Stimulated activated CD8-positive, alpha-beta memory T cell treated with anti-CD3 and anti-CD28 coated beads, Interleukin-15, amount 100 ng/mL, for 24 hours (primary cell): ENCODE measurements at places on chromosomes 16 and 17.

DNA sequence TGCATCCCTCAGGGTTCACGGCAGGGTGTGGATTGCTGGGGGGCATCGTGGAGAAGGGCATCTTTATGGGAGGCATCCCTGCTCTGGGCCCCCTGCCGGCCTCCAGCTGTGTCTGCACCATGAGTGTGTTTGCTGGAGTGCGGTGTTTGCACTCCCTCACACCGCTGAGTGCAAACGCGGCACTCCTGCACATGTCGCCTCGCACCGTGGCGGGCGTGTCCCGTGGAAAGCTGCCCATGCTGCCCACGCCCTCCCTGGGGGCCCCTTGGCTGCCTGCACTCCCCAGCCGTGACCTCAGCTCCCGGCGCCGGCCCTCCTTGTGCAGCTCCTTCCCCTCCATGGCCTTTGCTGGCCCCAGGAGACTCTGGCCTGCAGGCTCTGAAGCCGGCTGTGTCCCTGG is 74.6 kb upstream of the ZNF750 start:
- DNase-seq: no peak

GRCh38 chr17:18002171-18002570 is 29.5 kb downstream of the DRC3 start:
- DNase-seq: no peak

DNA sequence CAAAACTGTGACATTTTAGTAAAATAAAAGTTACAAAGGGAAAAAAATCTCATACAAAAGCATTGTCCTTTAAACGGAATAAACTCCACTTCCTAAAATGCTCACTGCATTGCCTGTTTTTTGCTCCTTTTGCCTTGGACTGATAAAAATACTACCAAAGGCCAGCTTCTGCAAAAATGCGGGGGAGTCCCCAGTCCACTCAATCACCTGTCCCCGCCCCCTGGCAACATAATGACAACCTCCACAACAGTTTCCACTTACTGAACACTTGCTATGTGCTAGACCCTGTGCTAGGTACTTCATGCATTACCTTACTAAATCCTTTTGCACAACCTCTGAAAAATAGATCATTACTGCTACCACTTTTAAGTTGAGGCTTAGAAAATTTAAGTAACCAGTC is 172.7 kb upstream of the CCL2 start:
- DNase-seq: no peak

GRCh38 chr17:81917565-81918332 is at the start of gene SIRT7:
Gene SIRT7 (minus strand): TSS chr17:81918176. CDS start chr17:81918131, 45 bp downstream.
- peak; percentile 63 for DNase-seq

DNA sequence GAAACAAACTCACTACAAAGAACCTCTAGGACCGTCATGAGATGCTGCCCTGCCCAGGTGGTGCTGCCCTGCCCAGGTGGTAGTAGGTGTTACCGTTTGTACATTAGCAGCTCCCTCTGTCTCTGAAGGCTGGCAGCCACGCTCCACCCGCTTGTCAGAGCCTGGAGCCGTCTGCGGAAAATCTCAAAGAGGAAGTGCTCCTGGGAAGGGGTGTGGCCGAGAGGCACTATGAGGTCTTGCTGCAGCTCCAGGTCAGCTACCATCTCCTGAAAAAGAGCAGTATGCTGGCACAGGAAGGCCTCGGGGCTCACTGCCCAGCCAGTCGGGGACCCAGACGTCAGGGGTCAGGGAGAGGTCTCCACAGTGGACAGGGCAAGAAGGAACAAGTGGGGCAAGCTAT is 28.3 kb downstream of the ZNF276 start:
- DNase-seq: no peak

GRCh38 chr17:71494062-71494855 is 626.6 kb upstream of the SOX9 start:
- no peak for DNase-seq

GRCh38 chr17:79789943-79790804 is 6.7 kb downstream of the CBX8 start:
- DNase-seq: no peak

- DNase-seq: no peak
These were observed 146.4 kb upstream of the CHMP6 start for GRCh38 chr17:80845069-80845862.

- DNase-seq: no peak
These were observed 153.3 kb downstream of the CDH11 start for GRCh38 chr16:64968539-64968938.

DNA sequence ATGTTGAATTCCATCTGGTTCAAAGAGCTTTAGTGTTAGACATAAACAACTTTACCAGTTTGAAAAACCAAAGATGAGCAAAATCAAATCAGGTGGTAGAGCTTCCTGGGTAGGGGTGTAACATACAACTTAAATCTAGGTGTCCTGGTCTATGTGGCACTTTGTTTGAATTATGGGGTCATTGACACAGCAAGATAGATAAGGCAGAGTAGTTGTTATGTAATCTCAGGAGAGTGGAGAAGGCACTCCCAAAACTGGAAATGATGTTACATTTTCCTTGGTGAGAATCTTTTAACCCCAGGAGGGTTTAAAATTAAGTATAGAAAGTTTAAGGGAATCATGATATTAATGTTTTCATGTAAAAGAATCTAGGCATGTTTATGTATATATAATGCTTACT is 31.9 kb downstream of the CCDC42 start:
- DNase-seq: no peak

GRCh38 chr16:3609895-3610697 is 1.3 kb downstream of the SLX4 start:
- DNase-seq: no peak

DNA sequence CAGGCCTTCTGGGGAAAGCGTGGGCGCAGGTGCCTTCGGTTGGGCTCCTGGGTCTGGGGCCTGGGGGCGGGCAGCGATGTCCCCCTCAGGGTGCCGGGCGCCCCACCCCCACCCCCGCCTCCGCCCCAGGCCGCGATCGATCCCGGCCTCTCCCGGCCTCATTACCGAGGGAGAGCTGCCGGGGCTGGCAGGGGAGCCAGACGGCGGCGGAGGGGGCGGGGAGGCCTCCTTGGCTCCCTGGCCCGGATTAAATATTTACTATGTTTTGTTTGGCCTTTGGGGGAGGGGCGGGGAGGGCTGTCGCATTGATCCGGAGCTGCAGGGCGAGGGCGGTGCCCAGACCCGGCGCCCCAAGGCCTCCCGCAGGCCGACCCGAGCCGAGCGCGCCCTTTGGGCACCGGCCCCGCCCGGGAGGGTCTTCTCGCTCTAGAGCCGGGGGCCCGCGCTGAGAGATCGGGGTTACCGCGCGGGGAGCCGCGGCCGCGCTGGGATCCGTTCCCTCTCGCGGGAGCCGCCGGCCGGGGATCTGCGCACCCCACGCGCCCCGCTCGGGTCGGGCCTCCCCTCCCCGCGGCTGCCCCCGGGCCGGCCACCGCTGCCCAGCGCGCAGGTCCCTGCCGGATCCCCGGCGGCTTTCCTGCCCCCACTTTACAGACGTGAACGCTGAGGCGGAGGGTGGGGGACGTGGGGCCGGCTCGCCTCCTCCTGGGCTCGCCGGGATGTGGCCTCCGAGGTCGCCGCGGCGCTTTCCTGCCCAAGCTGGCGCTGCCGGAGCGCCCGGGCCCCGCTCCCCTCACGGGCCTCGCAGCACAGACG is 27.0 kb downstream of the RTN4RL1 start:
- DNase-seq: no peak

DNA sequence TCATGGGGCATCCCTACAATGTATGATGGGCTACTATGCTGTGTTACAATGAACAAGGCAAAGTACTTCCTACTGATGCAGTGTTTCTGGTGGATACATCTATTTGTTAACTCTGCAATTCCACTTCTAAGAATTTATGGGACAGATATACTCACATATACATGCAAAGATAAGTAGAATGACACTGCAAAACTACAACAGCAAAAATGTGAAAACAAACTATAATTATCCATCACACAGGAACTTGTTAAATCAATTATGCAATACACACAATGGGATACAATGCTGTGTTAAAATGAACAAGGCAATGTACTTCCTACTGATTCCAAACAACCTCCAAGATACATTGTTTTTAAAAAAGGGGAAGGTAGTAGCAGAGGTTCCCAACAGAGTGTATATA is 3.2 kb downstream of the DDX52 start:
- DNase-seq: no peak

DNA sequence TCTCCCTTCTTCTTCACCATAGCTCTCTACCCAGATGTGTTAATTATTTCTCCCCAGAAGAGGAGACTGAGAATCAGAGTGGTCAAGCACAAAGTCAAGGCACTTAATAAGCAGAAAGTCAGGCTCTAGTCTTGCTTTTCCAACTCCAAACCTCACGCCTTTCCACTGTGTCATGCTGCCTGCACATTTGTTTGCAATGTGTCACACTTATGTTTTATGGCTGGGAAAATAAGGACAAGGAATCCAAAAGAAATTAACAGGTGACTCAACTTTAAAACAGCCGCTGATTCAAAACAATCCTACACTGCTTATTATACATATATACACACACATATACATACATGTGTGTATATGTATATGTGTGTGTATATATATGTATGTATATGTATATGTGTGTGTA is 255.7 kb upstream of the DYNLRB2 start:
- DNase-seq: no peak

DNA sequence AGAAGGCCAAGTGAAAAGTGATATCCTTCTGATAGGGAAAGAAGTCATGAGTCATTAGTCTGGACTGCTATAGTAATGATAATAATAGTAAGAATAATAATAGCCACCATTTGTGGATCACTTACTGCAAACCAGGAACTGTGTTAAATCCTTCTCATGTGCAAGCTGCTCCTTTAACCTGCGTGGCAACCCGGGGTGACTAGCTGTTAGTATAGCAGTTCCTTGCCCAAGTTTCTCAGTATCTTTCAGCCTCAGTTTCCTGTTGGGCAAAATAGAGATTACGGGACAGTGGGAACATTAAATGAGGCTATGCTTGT is 129.5 kb downstream of the CDH13 start:
- DNase-seq: no peak

DNA sequence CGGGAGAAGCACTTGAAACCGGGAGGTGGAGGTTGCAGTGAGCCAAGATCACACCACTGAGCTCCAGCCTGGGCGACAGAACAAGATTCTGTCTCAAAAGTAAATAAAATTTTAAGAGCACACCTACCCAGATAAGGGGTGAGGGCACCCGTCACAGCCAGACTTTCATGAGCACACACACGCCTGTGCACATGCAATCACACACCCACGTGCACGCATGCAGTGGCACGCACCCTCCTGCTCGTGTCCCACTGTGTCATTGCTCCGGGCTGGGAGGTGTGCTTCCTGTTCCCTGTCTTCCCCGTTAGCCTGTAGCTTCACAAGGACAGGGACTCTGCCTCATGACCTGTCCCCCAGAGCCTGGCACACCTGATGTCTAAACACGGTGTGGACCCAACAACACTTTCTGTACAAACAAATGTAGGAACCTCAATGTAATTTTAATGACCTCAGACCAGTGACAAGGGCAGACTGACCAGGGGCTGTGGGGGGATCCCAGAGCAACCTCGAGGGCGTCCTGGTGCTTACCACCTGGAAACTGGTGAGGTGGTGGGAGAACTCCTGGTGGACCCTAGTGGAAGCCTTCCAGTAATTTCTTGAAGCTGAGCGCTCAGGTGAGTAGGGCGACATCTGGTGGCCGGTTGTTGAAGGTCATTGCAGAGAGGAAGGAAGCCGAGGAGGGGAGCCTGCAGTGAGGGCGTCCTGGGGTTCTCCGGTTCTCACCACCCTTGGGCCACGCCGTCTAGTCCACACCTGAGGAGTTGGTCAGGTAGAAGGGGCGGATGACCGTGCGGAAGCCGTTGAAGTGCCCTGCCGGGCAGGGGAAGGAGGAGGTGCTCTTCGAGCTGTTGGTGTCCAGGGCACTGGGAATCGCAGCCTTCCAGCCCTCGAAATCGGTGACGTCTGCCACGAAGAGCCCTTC is 8.6 kb downstream of the LGALS3BP start:
- DNase-seq: peak; percentile 67

DNA sequence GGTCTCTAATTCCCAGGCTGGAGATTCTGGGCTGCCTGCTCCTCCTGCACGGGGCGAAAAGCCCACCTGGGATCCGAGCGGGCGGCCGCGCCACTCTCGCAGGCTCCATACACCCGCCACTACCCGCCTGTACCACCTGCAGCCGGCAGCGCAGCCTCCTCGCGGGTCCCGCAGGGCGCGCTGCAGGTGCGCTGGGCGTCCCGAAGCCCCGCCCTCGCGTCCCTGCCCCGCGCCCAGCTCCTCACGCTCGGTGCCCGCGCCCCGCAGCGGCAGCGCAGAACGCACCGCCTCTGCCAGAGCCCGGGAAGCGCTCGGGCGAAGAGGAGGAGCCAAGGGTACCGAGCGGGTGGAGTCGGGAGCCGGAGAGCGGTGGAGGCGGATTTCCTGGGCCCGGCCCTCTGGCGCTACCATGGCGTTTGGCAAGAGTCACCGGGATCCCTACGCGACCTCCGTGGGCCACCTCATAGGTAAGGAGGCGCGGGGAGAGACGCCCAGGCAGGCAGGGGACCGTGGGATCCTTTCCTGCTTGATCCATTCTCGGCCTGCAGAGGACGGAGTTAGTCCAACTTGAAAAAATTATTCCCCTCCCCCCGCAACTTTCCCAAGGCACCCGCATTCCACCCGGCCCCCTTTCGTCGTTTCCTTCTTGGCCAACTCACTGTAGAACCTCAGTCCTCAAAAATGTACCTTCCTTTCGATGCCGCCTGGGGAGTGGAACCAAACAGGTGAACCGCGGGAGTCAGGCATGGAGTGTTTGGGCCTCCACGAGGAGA is at the start of gene TOM1L1:
TOM1L1 (plus strand) TSS at position 396 of the 773 bp plus-strand sequence; CDS start at position 410, 14 bp downstream.
- no peak for DNase-seq

DNA sequence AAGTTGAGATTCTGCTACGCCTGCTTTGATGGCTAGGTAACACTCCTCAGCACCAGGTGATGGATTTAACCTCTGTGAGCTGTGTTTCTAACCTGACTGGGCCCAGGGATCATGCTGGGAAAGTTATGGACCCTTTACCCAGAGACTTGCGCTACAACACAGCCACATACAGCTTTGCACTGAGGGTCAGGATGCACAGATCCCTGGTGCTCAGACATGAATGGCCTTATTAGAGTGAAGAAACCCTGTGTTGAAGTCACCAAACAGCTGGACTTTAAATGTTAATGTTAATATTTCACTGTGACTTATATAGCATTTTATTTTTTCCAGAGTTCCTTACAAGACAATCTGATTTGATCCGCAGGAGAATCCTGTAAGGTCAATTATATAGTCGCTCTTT is 114.3 kb downstream of the MSI2 start:
- no peak for DNase-seq

DNA sequence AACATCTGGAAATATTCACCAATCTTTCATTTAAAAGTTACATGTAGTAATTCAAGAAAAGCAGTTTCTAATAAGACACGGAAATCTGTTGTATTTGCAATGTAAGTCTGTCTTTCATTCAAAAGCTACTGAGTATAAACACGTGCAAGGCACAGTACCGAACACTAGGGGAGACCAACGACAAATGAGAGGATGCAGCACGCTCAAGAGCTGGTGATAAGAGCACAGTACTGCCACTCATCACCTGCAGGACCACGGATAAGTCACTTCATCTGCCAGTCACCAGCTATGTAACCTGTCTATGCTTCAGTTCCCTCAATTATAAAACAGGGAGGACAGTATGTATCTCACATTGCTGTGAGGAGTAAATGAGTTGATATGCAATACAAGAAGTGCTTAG is 67.1 kb downstream of the CLEC18A start:
- no peak for DNase-seq
